ENCODE measurements at places on chromosomes 6 and 20. TPM values are rescaled to one million over a fixed set of nuclear protein-coding genes. Genes with fewer than 3 reads are reported as not detected.
A peak's percentile ranks its signal among the peaks of the same experiment; 100 is the strongest.

GRCh38 chr20:34083137-34083536 is 28.9 kb downstream of the EIF2S2 start:
- DNase-seq, result peak; percentile 76

GRCh38 chr6:33018904-33019303 is 9.5 kb upstream of the HLA-DOA start:
- DNase-seq, result peak; percentile 76

DNA sequence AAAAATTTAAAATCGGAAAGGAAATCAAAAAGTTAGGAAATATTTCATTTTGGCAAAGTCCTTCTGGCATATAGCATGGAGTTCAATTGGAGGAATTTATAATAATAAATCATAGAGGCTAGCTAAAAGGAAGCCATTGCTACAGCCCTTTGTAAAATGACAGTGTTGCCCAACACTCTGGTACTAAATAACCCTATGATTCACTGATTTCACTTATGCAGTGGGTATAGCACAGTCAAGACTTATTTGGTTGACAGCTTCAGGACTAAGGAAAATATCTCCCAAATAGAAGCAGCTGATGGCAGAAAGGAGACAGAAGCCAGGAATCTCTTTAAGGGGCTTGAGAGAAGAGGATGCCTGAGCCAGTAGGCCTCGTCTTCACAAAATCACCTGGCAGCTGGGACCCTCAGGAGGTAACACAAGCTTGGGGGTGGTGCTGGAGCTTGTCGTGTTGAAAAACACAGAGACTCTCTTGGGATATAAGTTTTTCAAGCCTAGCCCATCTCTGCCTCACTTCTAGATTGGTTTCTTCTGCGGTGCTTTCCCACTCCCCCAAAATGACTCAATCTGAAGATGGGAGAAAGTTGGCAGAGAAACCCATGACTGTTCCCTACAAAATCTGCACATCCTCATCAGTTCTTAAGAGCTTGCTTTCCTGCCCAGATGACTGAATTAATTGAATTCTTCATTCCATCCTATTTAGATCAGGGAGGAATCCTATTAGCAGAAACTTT is 38.4 kb upstream of the EYA4 start:
- no peak for DNase-seq

GRCh38 chr6:13696226-13696625 is 15.4 kb downstream of the RANBP9 start:
- DNase-seq, result no peak

DNA sequence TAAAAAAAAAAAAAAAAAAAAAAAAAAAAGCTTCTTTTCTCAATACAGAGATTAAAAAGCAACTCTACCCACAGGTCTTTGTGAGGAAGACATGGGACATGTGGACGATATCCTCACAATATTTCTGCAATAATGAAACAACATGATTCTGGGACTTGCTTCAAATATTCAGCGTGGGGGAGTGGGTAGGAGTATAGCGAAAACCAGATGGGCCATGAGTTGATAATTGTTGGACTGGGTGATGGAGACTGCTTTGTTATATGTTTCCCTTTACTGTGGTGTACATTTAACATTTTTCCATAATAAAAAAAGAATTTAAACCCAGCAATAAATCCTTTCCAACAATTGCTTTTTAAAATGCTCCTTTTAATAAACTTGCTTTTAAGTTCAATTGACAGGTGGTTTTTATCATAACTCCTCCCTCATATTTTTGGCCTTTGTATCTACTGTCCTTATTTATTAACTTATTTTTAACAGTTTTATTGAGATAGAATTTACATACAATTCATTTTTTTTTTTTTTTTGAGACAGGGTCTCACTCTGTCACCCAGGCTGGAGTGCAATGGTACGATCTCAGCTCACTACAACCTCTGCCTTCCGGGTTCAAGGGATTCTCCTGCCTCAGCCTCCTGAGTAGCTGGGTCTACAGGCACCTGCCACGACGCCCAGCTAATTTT is 40.4 kb upstream of the ARFGEF2 start:
- DNase-seq, result no peak

- no peak for DNase-seq
Observed at GRCh38 chr20:24501764-24502556, 32.5 kb downstream of the SYNDIG1 start.

- no peak for DNase-seq
Observed at GRCh38 chr6:101879782-101880181, 486.3 kb downstream of the GRIK2 start.

DNA sequence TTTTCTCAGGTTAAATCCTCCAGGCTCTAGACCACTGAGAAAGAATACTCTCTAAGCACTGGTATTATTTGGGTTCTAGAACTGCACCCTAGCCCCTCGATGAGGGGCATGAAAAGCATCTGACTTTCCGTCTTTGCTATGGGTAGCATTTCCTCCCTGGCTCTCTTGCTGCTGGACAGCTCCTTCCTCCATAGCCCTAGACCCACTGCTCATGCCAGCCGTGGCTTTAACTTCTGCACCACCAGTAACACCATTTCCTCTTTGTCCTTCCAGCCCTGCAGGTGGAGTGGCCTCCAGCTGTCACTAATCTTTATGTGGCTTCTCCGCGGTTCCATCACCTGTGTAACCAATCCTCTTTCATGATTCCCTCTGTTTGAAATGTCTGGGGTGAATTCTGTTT is 194.9 kb downstream of the SCP2D1 start:
- no peak for DNase-seq

- DNase-seq, result no peak
Observed at GRCh38 chr6:52760105-52760765, 3.0 kb downstream of the GSTA2 start.

- DNase-seq, result no peak
Observed at GRCh38 chr6:28861339-28861738, 62.4 kb downstream of the TRIM27 start.

- no peak for DNase-seq
Observed at GRCh38 chr6:15020119-15020770, 225.6 kb upstream of the JARID2 start.

GRCh38 chr6:52872031-52872430 is 31.4 kb upstream of the GSTA5 start:
- no peak for DNase-seq

DNA sequence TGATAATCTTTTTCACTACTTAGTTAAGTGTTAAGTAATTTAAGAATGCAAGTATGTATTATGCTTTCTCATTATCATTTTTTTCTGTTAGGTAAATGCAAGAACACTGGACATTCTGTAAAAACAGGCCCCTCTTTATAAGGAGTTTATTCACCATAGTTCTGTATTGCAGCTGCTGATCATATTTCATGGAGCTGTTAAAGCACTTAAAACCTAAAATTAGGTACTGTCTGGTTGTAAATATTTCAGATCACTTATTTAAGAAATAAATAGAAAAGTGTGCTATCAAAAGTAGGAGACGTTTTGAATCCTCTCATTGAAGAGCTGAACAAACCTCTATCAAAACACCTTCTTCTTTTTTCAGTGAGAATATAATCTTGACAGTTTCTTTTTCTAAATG is 3.9 kb downstream of the EYA4 start:
- no peak for DNase-seq

- no peak for DNase-seq
Observed at GRCh38 chr6:90098627-90099026, 198.0 kb downstream of the BACH2 start.

- DNase-seq, result no peak
Observed at GRCh38 chr20:45229264-45230056, 8.3 kb downstream of the SEMG2 start.

- no peak for DNase-seq
Observed at GRCh38 chr6:147227770-147228320, 23.6 kb downstream of the STXBP5 start.

- no peak for DNase-seq
Observed at GRCh38 chr20:9699181-9699580, 139.7 kb downstream of the PAK5 start.

Gene IMPG1
- not detected for total RNA-seq

Gene GCNT2
- 2.6 TPM for total RNA-seq

Gene RNF217
- 43.5 TPM for total RNA-seq

Gene UNC5CL
- 1.6 TPM for total RNA-seq

Gene SMIM13
- total RNA-seq, result 17.2 TPM

Gene SLC22A2
- total RNA-seq, result not detected

Gene MYO6
- 29.4 TPM for total RNA-seq

Gene TBX18
- 46.1 TPM for total RNA-seq

Gene OSBPL2
- 53.3 TPM for total RNA-seq

Gene MUC21
- total RNA-seq, result 0.18 TPM
